Panc1 (cell line): ENCODE measurements at places on chromosomes 7 and 10. TPM values are rescaled to one million over a fixed set of nuclear protein-coding genes. Genes with fewer than 3 reads are reported as not detected.

The GALNT17 gene
- total RNA-seq: not detected

The RTKN2 gene
- 21.3 TPM for total RNA-seq

The SLC35G1 gene
- 13.6 TPM for total RNA-seq

DNA sequence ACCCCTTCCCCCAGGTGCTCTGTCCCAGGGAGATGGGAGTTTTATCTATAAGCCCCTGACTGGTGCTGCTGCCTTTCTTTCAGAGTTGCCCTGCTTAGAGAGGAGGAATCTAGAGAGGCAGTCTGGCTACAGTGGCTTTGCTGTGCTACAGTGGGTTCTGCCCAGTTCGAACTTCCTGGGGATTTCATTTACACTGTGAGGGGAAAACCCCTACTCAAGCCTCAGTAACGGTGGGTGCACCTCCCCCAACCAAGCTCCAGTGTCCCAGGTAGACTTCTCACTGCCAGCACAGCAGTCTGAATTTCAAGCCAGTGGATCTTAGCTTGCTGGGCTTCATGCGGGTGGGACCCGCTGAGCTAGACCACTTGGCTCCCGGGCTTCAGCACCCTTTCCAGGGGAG lies 143.5 kb upstream of the IMMP2L start:
- no peaks in the 10 kb centered on the region for H3K4me1 ChIP-seq
- no peak overlapping the region for H3K27ac ChIP-seq
- no peak for DNase-seq
- no peaks in the 10 kb centered on the region for H3K27me3 ChIP-seq
- H3K36me3 ChIP-seq: no peaks in the 10 kb centered on the region

GRCh38 chr10:132103116-132103910 lies 37.6 kb downstream of the JAKMIP3 start:
- no peak for DNase-seq
- no peaks in the 10 kb centered on the region for H3K36me3 ChIP-seq
- H3K27me3 ChIP-seq: no peaks in the 10 kb centered on the region
- no peak overlapping the region for H3K27ac ChIP-seq

GRCh38 chr7:98981701-98982100 lies 103.4 kb downstream of the TRRAP start:
- H3K27ac ChIP-seq: no peak overlapping the region
- H3K27me3 ChIP-seq: no peaks in the 10 kb centered on the region
- no peak for DNase-seq
- H3K4me1 ChIP-seq: no peaks in the 10 kb centered on the region
- no peak overlapping the region for H3K4me3 ChIP-seq
- H3K36me3 ChIP-seq: peaks cover 48% of the 10 kb centered on the region

The LGI1 gene
- total RNA-seq: not detected

The SEM1 gene
- 67.8 TPM for total RNA-seq

The ZNF425 gene
- total RNA-seq: 3.0 TPM

- no peaks in the 10 kb centered on the region for H3K27me3 ChIP-seq
- no peak for DNase-seq
These were observed 162.9 kb upstream of the CELF2 start for GRCh38 chr10:10854725-10855124.

DNA sequence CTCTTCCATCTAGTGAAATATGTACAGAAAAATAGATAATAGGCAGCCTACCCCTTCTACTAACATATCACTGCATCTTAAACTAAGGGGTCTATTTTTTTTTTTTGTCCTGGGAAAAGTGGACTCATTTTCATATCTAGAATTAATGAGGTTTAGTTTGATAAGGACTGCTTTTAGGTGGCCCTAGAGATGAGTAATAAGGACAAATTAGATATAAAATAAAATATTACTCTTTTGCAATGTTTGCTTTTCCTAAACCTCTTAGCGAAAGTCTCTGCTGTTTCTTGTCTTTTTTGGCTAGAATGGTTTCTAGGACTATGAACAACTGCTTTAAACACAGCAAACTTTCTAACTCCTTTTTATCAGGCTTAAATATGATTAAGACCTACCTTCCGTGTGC lies 83.7 kb downstream of the CACNB2 start:
- H3K4me3 ChIP-seq: no peak overlapping the region
- no peak for DNase-seq
- H3K36me3 ChIP-seq: no peaks in the 10 kb centered on the region
- no peak overlapping the region for H3K27ac ChIP-seq

GRCh38 chr10:107952649-107953556 lies 788.4 kb upstream of the SORCS1 start:
- H3K4me3 ChIP-seq: no peak overlapping the region
- H3K27ac ChIP-seq: no peak overlapping the region
- no peak for DNase-seq
